Occipital lobe (tissue), 3 donors: ENCODE measurements at places on chromosomes 1 and 21. TPM values are rescaled to one million over a fixed set of nuclear protein-coding genes. Genes with fewer than 3 reads are reported as not detected.

Gene IGFN1
- total RNA-seq, result not detected

Gene MTMR11
- 1.7 TPM for total RNA-seq

Gene LDLRAP1
- total RNA-seq, result 1.2 TPM

Gene LIPI
- total RNA-seq, result not detected

Gene DYNLT5
- 3.6 TPM for total RNA-seq

Gene AGO3
- 28.1 TPM for total RNA-seq

Gene TTC39A
- 0.78 TPM for total RNA-seq

Gene LYPLA2
- total RNA-seq, result 20.7 TPM

Gene ARF1
- total RNA-seq, result 96.2 TPM

Gene MEF2D
- 3.7 TPM for total RNA-seq

Gene LCE2C
- total RNA-seq, result not detected

Gene RGS5
- total RNA-seq, result 15.8 TPM

Gene CSTB
- 7.5 TPM for total RNA-seq

Gene HCN3
- total RNA-seq, result 15.6 TPM

Gene CD48
- total RNA-seq, result 1.1 TPM

Gene KCND3
- 12.6 TPM for total RNA-seq

Gene KLF17
- 0.31 TPM for total RNA-seq

Gene CD2
- total RNA-seq, result not detected

Gene CR1L
- 0.16 TPM for total RNA-seq

Gene PTAFR
- total RNA-seq, result 4.7 TPM

Gene SV2A
- total RNA-seq, result 71.4 TPM

Gene NUF2
- 5.1 TPM for total RNA-seq

Gene CTSK
- total RNA-seq, result 7.2 TPM

Gene TMPRSS3
- total RNA-seq, result not detected

Gene CDK18
- 0.16 TPM for total RNA-seq

Gene LDLRAD2
- total RNA-seq, result not detected

Gene CA6
- not detected for total RNA-seq

Gene LCE3E
- total RNA-seq, result not detected

Gene RIPPLY3
- not detected for total RNA-seq
